ENCODE measurements at places on chromosomes 1 and 21.

DNA sequence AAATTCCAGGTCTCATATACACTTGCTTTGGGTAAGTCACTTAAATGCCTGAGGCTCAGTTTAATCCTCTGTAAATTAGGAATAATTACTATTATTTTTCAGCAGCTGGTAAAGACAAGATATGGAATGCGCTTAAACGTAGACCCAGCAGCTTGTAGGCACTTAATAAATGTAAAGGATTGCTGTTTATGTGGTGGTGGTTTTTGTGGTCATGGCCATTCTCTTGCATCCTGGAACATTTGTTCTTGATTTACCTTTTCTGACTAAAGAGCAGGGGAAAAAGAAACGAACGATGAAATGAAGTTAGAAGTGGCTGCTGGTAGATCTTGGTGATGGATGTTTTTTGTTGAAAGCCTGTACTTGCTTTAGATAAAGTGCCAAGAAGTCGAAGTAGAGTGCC, 195.0 kb upstream of the FOXD3 start:
- DNase-seq: peak; percentile 2

DNA sequence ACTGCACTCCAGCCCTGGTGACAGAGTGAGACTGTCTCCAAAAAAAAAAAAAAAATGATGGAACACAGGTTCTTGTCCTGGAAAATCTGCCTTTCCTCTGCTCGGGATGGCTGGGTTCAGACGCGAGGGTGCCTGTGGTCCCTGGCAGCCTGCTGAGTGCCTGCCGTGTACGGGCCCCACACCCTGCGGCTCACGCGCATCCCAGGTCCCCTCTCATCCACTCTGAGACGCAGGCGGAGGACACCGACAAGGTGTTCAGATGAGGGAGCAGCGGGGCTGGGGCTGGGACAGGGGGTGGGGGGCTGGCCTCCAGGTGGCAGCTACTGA, 4.3 kb upstream of the ANKRD65 start:
- no peak for DNase-seq

GRCh38 chr1:119797162-119797561, 14.1 kb downstream of the REG4 start:
- DNase-seq: no peak

- no peak for DNase-seq
Measured at GRCh38 chr1:217813031-217813430, 181.9 kb downstream of the SPATA17 start.

GRCh38 chr1:223837687-223838086, 8.1 kb downstream of the TP53BP2 start:
- DNase-seq: no peak

DNA sequence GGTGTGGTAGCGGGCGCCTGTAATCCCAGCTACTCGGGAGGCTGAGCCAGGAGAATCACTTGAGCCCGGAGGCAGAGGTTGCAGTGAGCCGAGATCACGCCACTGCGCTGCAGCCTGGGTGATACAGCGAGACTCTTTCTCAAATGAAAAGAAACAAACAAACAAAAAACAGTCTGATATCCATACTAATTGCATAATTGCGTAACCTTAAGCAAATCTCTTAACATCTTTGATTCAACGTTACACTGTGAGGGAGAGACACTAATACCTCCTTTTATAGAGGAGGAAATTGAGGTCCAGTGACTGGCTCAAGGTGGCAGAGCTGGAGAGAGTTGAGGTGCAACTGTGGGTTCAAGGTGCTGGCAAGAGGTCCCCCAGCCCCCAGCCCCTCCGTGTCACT, 12.6 kb upstream of the COX20 start:
- no peak for DNase-seq

DNA sequence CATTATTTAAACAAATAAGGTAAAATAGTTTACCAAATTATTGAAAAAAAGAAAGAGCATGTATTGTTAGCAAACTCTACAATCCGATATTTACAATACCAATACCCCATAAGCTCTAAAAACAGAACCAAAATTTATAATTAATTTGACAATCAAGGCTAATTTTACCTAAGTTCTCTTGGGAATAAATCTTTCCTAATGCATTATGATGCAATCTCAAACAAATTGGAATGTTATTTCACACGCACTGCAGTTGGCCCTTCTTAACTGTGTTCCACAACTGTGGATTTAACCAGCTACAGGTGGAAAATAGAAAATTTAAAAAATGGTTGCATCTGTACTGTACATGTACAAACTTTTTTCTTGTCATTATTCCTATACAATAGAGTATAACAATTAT, 300.1 kb downstream of the BRINP3 start:
- no peak for DNase-seq

GRCh38 chr1:199046618-199047017, 407.8 kb downstream of the PTPRC start:
- no peak for DNase-seq

- DNase-seq: no peak
Measured at GRCh38 chr1:173545688-173546087, 57.2 kb downstream of the SLC9C2 start.

DNA sequence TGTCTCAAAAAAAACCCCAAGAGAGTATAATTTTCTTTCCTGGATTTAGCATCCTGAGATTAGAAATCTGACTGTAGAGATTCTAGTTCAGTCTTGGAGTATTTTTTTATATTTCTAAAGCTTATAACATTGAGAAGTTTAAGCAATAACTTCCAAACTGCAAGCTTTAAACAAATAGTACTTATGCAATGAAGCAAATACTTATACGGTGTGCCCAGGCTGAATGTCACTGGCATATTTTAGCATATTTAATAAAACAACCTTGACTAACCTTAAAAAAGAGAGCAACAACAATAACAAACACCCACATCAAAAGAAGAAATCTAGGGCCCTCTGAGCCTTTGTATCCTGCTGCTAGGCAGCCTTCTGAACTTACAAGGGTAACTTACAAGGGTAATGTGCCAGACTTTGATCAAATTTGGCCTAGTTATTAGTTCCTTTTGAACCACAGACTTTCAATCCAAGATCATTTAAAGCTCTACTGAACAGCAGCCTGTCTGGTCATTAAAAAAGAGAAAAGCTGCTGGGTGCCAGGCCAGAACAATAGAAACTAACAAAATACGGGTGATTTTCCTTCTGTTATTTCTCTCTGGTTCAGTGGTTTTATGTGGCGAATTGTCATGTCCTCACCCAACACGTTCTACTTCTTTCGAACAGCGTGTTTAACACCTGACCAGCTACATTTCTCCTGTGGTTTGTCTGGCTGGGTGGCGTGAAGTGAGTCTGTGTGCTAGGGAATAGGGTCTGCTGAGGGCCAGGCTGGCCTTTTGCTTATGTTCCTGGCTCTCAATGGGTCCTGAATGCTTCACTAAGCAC, 16.2 kb downstream of the MTOR start:
- DNase-seq: no peak

DNA sequence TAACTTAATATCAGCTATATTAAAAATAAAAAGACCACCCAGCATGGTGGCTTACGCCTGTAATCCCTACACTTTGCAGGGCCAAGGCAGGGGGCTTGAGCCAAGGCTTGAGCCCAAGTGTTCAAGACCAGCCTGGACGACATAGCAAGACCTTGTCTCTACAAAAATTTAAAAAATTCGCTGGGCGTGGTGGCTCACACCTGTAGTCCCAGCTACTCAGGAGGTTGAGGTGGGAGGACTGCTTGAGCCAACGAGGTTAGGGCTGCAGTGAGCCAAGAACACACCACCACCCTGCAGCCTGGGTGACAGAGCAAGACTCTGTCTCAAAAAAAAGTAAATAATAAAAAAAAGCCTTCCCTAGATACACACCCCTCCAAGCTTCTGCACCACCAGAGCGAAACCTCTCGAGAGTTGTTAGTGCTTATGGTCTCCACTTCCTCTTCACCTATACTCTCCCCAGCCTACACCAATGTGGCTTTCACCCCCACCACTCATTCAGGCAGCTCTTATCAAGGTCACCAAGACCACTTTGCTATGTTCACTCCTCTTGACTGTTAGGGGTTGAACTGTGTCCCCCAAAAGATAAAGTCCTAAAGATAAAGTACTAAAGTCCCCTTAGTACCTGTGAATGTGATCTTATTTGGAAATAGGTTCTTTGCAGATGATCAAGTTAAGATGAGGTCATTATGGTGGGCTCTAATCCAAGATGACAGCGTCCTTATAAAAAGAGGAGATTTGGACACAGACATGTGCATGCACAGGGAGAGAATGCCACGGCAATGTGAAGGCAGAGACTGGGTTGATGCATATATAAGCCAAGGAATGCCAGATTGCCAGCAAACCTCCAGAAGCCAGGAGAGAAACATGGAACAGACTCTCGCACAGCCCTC, 6.8 kb upstream of the PPP1R15B start:
- DNase-seq: peak; percentile 65

- no peak for DNase-seq
Measured at GRCh38 chr1:92774407-92774806, 10.5 kb downstream of the EVI5 start.

- no peak for DNase-seq
Measured at GRCh38 chr1:34073028-34073695, 91.9 kb downstream of the CSMD2 start.

GRCh38 chr21:42125571-42126544, 54.7 kb downstream of the UMODL1 start:
- DNase-seq: peak; percentile 37

DNA sequence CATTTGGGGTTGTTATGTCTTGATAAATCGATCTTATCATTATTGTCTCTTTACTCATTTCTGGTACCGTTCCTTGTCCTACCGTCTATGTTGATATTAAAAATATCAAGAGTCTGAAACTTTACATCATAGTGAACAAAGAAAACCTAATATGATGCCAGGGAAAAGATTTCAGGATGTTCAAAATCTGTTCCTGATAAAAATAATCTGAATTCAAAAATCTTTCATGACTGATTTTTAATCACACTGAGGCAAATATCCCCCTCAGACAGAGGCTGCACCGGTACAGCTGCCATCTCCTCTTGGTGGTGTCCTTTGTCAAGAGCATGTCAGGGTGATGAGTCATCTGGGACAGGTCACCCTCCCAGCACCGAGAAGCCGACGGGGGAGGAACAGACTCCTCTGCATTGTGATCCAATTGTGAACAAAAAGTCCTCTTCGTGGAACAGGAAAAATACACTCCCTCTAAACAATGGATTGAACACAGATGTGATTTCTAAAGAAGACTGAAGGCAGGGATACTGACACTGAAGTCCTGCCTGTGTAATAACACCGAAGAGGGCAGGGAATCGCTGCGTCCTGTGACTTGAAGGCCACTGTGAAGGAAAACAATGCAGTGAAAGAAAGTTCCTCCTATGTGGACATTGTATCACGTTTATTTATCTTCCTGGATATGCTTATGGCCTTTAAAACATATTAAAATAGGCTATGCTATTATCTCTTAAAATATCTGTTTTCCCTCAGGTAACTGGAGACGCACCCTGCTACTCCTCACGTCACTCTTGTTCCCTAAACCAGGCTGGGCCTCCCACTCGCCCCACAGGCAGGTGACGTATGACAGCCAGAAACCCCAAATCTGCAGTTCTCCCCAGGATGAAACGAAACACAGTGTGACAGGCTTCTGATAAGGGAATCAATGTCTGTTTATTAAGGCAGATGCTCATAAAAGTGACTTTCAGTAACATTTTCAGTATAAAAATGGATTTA, 4.3 kb upstream of the SPATC1L start:
- DNase-seq: peak; percentile 76

DNA sequence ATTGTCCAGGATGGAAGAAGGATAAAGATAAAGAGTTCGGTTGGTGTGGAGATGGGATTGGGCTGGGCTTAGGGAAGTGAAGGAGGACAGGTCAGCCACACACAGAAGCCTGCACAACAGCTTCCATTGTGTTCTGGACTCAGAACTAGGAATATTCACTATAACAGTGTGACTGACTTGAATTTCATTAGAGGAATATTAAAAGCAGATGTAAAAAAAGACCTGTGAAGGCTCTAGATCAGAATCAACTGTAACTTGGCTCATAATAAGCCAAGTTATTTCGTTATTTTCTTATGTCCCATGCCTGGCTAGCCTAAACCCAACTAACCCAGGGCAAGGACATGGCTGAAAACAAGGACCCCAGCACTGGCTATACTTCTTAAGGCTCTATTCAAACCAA, 56.6 kb upstream of the GPR88 start:
- DNase-seq: no peak

DNA sequence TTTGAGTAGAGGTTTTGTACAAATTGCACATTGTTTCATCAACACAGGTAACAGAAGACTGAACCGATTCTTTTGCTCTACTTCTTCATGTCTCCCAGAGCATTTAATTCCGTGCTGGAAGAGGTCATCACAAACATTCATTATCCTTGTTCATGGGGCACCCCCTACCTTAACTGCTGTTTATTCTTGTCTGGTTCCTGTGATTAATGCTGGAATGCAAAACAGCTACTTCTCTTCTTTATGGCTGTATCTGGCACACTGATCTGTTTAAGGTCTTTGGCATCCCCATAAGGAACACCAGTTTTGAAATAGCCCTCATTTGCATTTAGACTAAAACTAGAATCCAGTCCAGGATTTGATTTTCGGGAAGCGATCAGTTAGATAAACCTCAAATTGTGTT, 42.2 kb downstream of the NTNG1 start:
- DNase-seq: no peak

DNA sequence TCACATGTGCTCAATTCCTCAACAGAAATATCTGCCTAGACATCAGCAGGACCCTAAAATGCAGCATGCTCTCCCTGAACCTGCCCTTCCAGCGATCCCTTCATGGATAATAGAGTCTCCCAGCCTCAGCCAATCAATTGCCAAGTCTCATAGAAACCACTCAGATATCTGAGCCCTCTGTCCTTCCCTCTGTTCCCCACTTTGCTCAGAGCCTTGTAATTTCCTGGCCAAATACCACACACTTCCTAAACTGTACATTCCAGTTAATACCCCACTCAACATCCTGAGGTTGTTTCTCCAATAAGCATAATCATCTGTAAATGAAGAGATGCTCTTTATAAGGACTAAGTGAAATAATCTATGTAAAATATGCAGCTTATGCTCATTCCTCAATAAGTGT, 59.3 kb upstream of the PTGFRN start:
- peak; percentile 63 for DNase-seq

DNA sequence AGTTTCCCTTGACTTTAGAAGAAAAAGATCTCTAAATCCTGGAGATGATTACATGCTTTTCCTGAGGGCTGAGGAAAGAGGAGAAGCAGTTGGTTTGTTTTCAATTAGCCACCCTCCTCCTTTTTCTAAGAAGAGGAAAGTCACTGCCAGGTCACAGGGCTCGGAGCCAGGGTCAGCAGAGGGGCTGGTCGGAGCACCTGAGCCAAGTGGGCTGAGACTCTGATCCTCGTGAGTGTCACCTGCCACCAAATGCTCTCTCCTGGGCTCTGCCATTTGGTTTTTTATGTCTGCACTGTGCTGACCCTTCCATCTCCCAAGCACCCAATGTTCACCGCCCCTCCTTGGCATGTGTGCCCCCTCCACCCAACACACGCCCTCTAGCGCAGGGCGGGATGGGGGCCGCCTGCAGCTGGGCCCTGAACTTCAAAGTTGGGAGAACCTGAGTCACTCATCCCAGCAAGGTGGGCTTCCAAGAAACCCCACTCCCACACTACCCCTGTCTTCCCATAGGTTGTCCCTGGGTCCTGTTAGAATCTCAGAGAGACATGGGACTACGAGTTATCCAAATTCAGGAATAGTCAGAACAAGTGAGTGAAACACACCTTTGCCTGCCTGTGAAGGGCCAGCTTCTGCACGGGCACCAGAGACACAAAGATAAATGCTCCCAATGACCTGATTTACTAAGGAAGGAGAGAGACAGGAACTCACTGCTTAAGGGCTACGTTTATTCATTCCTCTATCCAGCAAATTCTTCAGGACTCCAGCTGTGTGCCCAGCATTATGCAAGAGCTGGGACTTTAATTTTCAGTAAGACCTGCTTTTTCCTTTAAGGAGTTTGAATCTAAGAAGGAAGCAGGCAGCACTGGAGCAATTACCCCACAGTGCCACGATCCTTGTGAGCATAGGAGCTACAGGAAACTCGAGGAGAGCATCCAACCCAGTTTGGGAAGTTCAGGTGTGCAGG, 127.5 kb downstream of the RHOU start:
- no peak for DNase-seq
